ENCODE measurements at places on chromosomes 12 and 14.

GRCh38 chr14:33480071-33480886 is 470.6 kb downstream of the EGLN3 start:
- DNase-seq: no peak

GRCh38 chr14:59871166-59871495 is 555 bp upstream of the RTN1 start:
- DNase-seq: no peak

- DNase-seq: no peak
These were observed 58.6 kb downstream of the SLC38A1 start for GRCh38 chr12:46209914-46210872.

- DNase-seq: no peak
These were observed 120.1 kb downstream of the SMOC1 start for GRCh38 chr14:69999261-69999674.

- DNase-seq: no peak
These were observed 32.7 kb downstream of the KDM5A start for GRCh38 chr12:356276-356988.

DNA sequence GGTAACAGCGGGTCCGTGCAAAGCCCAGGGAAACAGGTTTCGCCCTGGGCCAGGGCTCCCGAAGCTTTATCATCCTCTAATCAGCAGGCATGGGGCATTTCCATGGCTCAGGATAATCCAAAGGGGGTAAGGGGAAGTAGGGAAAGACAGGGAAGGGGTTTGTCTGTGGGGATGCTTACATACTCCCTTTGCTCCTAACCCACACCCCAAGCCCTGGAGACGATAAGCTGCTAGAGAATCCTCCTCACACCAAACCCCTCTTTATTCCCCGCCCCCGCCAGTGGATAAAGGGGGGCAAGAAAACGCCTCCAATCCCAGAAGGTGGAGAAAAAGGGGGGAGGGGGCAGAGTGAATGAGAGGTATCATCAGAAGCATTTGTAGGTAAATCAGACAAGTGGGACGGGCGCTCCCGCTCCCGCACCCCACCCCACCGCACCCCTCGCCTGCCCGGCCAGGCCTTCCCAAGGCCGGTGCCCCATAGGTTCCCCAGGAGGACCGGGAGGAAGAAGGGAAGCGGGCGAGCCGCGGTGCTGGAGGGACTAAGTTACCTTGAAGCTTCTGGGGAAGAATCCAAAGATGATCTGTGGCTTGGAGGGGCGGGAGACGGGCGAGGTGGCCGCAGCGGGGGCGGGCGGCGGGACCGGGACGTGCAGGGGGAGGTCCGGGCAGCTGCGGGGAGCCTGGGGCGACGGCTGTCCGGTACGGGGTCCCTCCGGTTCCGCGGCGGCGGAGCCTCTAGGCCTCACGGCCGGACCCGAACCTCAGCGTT is 762 bp downstream of the PPP2R5E start:
- DNase-seq: peak; percentile 20

DNA sequence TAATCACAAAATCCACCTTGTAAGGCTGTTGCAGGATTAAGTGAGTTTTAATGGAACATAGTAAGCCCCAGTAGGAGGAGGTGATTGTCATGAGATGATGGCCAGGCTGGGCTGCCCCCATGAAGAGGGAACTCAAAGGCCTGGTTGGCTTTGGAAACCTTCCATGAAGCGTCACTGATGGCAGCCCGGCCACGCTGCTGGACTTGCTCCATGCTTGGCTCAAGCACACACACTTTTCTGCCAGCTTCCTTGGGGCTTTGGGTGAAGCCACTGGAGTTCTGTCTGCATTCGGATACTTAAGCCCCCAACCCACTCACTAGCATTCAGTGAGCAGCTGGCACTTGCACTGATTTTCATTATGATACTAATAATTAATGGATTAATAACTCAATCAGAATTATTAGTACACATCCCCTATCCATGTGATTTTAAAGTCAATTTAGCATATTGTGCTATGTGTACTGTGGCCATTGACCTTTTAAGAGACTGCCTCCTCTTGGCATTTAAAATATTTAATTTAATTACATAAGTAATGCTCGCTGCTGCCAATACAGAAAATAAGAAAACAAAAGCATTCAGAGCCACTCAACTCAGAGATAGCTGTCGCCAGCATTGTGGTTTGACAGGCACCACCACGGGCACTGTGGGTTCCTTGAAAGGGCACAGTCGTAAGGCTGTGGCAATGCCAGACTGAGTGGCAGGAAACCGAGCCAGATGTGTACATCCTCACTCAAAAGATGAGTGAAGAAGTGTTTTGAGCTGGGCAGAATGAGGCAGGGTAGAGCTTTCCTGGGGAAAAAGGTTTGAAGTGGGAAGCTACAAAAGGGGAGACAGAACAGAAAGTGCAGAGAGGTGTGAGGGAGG is 15.9 kb downstream of the KRT85 start:
- no peak for DNase-seq

GRCh38 chr14:26594148-26594547 is 3.7 kb downstream of the NOVA1 start:
- no peak for DNase-seq

GRCh38 chr12:91326058-91327027 is 143.7 kb upstream of the DCN start:
- peak; percentile 57 for DNase-seq

DNA sequence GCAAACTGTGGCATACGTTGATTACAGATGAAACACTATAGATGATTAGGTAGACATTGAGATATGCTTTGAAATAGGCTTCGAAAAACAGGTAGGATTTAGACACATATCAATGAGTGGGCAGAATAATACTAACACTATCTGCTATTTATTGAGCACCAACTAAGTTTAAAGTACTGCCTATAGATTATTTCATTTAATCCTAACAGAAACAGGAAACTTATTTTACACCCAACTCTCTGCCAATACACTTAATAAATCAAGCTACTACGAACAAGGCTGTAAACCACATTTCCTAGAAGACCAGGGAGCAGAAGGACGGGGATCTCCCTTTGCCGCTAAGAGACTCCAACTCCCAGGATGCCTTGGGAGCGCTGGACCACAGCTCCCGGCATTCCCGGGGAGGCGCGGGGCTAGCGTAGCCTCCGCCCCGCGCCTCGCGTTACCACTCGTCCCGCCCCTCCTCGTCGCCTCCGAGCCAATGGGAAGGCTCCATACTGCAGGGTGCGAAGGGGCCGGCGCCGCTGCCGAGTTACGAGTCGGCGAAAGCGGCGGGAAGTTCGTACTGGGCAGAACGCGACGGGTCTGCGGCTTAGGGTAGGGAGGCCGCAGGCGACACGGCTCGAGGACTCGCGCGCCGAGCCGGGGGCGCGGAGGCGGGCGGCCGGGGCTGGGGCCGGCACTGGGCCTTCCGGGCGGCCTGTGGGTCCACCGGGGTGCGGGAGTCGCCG is at the start of gene VRK1:
Gene VRK1 (plus strand): TSS at position 532 of the 731 bp plus-strand sequence. CDS start 36,090 bp downstream, outside the sequence.
- peak; percentile 98 for DNase-seq

DNA sequence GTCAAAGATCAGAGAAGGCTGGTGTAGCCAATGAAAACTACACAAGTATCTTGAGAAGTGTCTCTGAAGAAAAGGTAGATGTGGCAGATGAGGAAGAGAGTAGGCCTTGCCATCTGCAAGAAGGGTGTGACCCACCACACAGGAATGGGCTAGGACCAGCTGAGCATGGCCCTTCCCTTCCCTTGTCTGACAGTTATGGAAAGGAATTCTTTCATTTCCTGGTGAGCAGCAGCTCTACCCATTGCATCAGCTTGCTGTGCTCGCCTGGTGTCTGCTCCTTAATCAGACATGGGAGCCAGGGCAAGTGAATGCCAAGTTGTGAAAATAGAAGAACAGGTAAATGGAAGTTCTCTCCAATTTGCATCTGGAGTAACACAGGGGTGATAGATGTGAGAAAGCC is 145.2 kb upstream of the KRR1 start:
- no peak for DNase-seq

GRCh38 chr14:29783556-29783955 is 144.1 kb downstream of the PRKD1 start:
- no peak for DNase-seq

DNA sequence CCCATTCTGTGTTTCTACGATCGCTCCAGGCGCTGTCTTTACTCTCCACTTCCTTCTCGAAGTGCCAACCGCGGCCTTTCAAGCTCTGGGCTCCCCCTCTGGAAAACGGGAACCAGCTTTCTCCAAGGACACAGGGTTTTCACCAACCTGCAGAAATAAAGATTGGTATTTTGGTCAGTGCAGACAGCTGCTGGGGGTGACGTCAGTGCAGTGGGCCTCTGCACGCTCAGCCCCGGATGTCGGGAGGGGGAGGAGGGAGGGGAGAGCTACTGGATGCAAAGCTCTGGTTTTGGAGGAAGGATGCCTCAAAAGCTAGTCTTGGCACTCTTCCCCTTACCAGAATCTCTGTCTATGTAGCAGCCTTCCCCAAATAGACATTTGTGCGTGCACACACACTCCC is 19.9 kb downstream of the HRK start:
- peak; percentile 67 for DNase-seq

GRCh38 chr14:101758913-101759593 is 2.5 kb upstream of the PPP2R5C start:
- no peak for DNase-seq

- no peak for DNase-seq
These were observed 230.8 kb downstream of the DPF3 start for GRCh38 chr14:72663076-72663487.

Data from inflammatory macrophage (primary cell).